Osteocyte (in vitro differentiated cells): ENCODE measurements at places on chromosomes 13 and 19. TPM values are rescaled to one million over a fixed set of nuclear protein-coding genes. Genes with fewer than 3 reads are reported as not detected.
A peak's percentile ranks its signal among the peaks of the same experiment; 100 is the strongest.

- no peak for DNase-seq
Measured at GRCh38 chr13:93729383-93729782, 502.8 kb downstream of the GPC6 start.

DNA sequence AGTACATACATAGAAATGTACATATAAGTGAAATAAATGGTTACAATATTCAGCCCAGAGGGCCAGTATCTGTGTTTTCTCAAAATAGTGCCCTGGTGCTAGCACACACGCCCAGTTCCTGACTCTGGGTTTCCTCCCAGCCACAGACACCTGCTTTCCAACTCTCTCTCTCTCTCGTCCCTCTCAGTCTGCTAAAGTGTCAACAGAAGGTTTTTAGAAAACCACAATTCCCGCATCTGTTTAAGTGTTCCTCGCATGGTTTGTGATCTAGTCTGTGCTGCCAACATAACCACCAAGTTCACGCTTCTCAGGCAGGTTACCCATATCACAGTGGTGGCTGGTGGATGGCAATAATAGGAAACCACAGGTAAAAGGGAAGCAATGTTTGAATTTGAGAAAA lies 17.8 kb upstream of the UPF3A start:
- DNase-seq, result no peak

GRCh38 chr13:50441130-50441529 lies 402.4 kb downstream of the DLEU7 start:
- DNase-seq, result no peak

The RXFP2 gene
- not detected in 2 replicates for total RNA-seq

DNA sequence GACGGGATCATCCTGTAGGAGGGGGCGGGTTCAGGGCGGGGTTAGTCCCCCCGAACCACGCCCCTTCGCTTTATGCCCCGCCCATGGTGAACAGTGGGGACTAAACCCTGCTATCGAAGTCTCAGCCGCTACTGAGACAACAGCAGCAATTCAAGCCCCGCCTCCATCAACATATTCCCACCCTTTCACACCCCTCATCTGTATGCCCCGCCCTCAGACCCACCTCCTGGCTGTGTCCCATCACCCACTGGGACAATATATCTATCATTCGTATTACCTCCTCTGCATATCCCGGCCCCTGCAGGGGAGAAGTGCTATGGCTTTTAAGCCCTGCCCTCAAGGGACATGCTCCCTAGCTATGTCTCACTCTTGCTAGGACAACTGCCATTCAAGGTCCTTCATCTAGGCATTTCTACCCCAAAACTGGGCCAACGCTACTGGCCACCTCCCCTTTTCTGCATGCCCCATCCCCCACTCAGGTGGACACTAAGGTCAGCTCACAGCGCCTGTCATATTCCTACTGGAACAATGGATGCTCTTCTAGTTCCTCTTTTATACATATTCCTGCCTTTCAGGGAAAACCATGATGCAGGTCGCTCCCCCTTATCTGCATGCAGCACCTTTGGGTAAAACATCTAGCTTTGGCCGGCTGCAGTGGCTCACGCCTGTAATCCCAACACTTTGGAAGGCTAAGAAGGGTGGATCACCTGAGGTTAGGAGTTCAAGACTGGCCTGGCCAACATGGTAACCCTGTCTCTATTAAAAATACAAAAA lies 11.9 kb downstream of the LRFN1 start:
- no peak for DNase-seq

The MRPL54 gene
- total RNA-seq, result 43.8 and 53.2 TPM in 2 replicates

DNA sequence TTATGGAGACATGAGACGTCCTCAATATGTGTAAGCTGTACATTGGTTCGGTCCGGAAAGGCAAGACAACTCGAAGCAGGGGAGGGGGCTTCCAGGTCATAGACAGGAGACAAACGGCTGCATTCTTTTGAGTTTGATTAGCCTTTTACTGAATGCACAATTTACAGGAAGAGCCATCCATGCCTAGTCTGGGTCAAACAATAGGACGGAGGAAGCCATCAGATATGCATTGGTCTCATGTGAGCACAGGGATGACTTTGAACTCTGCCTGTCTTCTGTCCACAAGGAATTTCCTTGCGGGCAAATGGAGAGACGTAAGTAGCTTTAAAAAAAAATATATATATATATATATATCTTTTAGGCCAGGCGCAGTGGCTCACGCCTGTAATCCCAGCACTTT lies 1.9 kb upstream of the CCNP start:
- DNase-seq, result no peak

- DNase-seq, result no peak
Measured at GRCh38 chr13:29922896-29923295, 72.5 kb upstream of the UBL3 start.

DNA sequence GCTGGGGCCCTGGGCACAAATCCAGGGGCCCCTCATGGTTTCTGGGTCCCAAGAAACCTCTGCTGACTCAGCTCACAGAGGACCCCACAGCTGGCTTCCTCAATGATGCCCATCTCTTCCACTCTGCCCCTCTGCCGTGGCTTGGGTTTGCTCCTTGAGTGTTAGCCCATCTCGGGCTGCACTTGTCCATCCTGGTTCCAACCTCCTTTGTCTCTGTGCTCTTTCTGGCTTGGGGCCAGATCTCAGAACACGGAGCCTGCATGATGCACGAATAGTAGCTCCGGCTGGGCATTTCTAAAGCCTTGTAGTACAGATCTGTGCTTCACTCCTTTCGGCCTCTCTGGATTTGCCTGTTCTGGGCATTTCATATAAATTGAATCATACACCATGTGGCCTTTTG lies 53.8 kb downstream of the F2RL3 start:
- peak; percentile 74 for DNase-seq

DNA sequence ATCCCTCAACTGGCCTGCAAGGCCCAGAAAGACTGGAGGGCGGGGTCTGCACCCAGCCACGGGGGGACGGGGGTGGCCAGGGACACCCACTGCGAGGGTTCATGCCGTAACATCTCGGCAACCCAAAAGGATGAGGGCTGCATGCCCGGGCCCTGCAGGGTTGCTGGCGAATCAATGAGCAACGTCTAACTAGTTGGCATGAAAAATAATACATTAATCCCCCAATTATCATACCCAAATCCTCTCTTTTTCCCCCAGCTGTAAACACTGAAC lies 232.2 kb downstream of the TUBA3C start:
- DNase-seq, result no peak

The VSTM2B gene
- not detected in 2 replicates for total RNA-seq

GRCh38 chr13:102761071-102761470 lies 12.5 kb downstream of the TEX30 start:
- no peak for DNase-seq

DNA sequence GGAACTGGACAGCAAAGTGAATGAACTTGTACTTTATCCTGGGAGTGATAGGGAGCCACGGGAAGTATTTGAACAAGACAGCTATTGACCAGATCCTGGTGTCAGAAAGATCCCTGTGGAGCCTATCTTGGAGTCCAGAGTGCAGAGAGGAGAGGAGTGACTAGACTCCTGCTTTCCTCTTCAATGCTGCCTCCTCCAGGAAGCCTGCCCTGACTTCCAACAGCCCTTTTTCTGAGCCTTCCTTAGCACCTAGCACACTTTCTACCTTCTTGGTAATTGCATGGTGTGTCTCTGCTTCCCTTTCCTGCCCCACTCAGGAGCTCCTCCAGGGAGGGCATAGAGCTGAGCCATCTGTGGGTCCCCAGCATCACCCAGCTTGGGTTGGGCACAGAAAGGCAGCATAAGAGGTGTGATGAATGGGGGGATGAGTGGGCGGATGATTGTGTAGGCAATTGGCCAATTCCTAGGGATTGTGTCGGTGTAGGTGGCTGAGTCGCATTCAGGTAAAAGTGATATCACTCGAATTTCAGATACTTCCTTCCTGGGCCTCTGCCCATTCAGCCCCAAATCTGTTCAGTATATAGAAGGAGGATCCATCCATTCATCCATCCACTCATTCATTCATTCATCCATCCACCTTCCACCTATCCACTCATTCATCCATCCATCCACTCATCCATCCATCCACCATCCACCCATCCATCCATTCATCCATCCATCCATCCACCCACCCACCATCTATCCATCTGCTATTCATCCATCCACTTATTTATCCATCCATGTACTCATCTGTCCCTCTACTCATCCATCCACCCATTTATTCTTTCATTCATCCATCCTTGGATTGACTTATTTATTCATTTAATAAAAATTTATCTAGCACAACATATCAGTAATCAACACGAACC lies 26.9 kb downstream of the CYP4F22 start:
- no peak for DNase-seq

DNA sequence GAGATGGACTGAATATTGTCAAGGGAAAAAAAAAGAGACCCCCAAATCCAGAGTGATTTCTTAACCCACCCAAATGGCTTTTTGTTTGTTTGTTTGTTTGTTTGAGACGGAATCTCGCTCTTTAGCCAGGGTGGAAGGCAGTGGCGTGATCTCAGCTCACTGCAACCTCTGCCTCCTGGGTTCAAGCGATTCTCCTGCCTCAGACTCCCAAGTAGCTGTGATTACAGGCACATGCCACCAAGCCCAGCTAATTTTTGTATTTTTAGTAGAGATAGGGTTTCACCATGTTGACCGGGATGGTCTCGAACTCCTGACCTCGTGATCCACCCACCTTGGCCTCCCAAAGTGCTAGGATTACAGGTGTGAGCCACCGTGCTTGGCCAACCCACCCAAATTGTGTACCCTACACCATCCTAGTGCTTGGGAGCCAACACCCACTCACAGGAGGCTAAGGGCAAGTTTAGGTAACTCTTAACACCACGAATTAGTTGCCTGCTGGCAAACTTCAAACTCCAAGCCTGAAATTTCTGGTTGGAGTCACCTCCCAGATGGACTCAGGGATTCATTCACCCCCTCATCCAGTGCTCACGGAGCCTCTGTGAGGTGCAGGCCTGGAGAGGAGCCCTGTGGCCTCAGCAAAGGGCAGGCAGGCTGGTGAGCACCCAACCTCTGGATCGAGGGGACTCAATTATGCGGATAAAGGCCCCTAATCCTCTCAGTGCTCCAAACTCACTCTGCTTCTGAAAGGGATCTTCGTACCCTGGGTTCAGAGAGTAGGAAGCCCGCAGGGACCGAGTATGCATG lies 37.6 kb downstream of the ACTN4 start:
- no peak for DNase-seq

GRCh38 chr13:107873926-107874325 lies 341.4 kb downstream of the LIG4 start:
- DNase-seq, result no peak
